ENCODE measurements at places on chromosomes 3 and 15.

DNA sequence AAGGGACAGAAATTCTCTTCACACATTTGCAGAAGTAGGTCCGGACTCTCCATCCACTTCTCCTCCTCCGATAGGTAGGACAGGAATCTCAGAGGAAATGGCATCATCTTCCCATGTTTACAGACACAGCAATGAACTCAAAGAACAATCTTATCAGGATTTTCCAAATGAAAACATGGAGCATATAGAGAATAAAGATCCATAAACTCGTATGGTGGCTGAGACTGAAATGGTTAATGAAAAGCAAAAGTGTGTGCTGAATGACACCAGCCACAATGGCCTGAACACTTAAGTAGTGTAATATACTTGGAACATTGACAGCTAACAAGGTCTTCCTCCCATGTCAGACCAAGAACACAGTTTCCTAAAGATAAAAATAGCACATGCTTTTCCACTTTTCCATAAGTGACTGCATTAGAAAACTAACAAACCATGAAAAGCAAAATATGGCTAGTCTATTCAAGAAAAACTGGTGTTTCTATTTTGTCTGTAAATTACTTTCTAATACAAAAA is 5.8 kb downstream of the CCRL2 start:
- no peak for DNase-seq

GRCh38 chr3:60509471-60509870 is 741.8 kb downstream of the FHIT start:
- no peak for DNase-seq

DNA sequence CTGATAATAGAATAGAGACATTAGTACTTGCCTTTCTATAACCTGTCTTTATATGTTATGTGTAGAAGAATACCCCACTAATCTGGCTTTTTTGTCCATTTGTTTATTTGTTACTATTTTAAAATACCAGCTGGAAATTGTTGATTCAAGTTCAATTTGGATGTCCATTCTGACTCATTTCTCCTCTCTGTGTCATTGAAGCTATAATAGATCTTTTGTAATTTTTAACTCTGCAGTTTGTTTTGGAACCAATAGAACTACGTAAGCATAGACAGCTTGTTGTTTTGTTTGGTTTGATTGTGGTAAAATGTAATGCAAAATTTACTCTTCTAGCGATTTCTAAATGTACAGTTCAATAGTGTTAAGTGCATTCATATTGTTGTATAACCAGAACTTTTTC is 390.4 kb downstream of the ZIC1 start:
- no peak for DNase-seq

DNA sequence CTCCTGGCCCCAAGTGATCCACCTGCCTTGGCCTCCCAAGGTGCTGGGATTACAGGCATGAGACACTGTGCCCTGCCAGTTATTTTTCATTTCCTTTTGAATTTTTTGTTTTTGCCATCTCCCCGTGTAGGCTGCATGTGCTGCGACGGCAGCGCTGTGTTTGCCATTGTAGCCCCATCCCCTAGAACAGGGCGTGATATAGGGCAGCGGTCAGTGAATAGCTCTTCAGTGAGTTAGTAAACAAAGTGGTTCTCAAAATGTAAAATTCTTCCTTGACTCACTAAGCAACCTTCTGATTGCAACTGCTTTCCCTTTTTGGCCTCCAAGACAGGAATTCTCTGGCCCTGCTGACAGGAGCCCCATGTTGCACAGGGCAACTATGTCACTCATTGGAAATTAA is 138.1 kb upstream of the CTDSPL start:
- no peak for DNase-seq

DNA sequence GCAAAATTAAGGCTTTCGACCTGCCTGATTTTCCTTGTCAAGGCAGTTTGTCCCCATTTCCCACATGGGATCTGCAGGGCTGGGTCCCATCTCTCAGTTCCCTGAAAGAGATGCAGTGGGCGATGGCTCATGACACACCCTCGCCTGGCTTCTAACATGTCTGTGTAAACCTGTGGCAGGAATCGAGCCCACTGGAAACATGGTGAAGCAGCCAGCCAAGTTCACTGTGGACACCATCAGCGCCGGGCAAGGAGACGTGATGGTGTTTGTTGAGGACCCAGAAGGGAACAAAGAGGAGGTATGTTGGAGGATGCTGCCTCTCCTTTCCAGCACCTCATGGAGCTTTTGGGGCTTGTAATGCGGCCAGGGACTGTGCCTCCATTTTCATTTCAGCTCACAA is 86.4 kb downstream of the FLNB start:
- no peak for DNase-seq

DNA sequence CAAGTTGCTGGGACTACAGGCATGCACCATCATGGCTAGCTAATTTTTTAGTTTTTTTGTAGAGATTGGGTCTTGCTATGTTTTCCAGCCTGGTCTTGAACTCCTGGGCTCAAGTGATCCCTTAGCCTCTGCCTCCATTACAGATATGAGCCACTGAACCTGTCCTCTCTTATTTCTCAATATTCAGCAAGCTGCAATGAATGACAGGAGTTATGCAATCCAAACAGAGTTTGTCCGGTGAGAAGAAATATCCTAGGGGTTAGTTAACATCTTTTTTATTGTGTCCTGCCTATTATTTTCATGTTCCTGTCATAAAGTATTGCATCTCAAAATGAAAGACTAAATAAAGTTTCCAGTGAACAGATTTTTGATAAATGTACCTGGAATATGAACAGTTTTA is 1161.4 kb downstream of the OTOL1 start:
- no peak for DNase-seq

DNA sequence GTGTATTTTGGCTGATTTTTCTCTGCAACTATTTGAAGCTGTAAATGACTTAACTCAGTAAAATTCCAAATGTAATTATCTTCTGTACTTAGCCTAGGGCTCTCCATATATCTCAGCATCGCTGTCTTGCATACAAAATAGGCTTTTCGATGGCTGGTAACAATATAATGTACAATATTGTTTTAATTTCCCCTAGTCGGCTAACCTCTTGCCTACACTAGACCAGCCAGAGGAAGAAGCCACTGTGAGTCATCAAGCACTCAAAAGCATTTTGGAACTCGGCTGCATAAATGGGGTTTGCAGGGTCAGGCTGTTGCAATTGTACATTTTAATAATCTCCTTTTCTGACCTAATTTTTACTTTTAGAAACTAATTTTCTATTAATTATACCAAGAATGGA is 583.8 kb downstream of the FOXP1 start:
- DNase-seq = no peak

DNA sequence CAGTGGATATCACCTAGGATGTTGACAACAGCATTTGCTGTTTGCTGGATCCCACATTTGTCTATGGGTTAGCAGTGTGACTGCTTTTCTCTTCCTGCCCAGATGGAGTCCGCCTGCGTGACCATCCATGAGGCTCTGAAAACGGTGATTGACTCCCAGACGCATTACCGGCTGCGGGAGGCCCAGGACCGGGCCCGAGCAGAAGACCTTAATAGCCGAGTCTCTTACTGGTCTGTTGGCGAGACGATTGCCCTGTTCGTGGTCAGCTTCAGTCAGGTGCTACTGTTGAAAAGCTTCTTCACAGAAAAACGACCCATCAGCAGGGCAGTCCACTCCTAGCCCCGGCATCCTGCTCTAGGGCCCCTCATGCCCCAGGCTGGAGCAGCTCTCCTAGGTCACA is 11.0 kb downstream of the TMED3 start:
- no peak for DNase-seq

- DNase-seq = no peak
Observed at GRCh38 chr15:48644827-48645557, 517 bp downstream of the FBN1 start.

- DNase-seq = no peak
Observed at GRCh38 chr3:194984622-194985021, 286.3 kb downstream of the XXYLT1 start.

GRCh38 chr3:176286476-176287085 is 910.7 kb downstream of the TBL1XR1 start:
- no peak for DNase-seq

- DNase-seq = peak; percentile 59
Observed at GRCh38 chr3:173371848-173372487, 25.6 kb upstream of the NLGN1 start.

- no peak for DNase-seq
Observed at GRCh38 chr15:70528270-70528706, 235.1 kb downstream of the UACA start.

DNA sequence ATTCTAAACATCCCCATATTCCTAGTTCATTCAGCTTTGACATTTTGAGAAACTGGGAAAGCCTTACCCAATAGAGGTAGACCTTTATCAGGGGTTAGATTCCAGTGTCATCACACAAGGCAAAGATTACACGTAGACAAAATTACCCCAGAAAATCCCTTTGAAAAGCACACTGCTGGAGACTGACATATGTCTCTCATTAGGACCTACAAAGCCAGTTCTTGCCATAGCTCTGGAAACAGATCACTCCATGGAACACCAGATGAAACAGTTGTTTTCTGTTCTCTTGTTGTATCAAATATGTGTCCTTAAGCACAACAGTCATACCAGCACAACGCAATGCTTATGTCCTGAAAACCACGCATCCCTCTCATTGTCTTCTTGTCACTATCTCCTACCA is 44.7 kb downstream of the RARB start:
- DNase-seq = no peak

DNA sequence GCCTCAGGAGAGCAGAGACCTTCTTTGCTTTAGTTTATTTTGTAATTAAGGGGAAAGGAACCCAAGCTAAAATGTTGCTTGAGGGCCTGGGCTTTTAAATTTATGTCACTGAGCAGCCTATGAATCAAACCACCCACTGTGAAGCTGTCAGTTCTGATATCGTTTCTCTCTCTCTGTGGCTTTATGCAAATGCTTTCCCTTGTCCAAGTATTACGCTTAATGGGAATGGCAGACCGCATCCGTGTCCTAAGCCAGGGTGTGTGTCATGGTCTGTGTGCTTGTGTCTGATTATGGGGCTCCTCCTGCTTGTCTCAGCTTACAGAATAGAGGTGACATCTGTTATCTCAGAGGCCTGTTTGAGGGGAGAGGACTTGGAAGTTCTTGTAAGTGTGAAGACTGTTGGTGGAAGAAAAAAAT is 82.4 kb downstream of the EBLN2 start:
- no peak for DNase-seq

DNA sequence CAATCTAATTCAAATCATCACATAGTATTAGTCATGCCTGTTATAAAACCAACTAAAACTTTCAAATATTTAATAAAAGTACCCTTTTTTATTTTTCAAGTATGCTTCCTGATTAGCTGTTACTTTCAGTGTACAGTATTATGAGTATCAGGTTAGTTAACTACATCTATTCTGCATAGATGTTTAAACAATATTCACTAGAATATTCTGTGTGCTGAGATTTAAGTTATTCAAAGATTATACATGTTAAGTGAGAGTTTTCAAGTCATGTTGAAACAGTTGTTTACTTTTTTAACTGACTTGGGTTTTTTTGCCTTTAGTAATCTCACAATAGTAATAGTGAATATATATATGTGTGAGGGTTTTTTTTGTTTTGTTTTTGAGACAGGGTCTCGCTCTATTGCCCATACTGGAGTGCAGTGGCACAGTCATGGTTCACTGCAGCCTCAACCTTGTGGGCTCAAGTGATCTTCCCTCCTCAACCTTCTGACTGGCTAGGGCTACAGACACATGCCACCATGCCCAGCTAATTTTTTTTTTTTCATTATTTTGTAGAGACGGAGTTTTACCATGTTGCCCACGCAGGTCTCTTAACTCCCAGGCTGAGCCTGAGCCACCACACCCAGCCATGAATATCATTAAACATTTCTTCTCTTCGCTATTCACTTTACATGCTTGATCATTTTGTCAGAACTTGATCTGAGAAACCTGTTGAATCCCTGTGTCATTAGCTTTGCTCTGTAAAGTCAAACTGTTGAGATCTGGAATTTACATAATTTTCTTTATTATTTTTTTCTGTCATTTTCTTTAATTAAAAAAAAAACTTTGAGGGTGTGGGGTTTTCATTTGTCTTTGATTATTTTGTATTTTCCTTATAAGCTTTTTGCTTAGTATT is 286.2 kb upstream of the UBE2E1 start:
- no peak for DNase-seq

DNA sequence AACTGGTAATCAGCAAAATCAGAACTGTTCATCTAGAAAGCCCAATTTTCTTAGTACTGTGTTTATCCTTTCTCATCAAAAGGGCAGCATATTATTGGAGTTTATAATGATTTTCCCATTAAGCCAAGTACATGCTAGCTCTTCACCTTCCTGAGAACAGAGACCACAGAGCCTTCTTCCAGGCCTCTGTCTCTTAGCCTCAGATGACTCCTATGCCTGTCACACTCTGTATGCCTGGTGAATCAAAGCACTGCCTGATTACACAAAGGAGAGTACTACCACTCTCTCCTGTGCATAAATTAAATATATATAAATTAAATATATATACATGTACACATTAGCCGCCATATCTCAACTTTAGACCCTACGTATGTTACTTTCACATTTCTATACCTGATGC is 636.1 kb downstream of the NTRK3 start:
- no peak for DNase-seq

DNA sequence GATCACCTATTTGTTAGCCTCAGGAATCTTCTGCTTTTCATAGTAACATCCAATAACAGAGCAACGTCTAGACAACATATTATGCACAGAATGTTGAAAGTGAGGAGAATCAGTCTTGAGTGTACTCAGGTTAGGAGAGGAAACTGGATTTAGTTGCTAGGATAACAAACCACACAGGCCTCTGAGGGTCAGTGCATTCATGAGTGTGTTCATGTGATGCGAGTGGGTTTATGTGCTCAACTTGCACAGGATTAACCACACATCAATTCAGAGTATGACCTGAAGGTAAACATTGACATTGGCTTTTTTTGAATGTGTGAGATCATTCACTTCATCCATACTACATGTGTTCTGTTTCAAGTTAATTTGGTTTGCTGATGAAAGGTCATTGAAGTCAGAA is 287.6 kb downstream of the DIPK2A start:
- DNase-seq = no peak

- no peak for DNase-seq
Observed at GRCh38 chr3:41464401-41464800, 265.1 kb downstream of the CTNNB1 start.

- no peak for DNase-seq
Observed at GRCh38 chr3:150302246-150302645, 105.9 kb upstream of the TSC22D2 start.

GRCh38 chr3:134809427-134810051 is 14.5 kb downstream of the EPHB1 start:
- no peak for DNase-seq

DNA sequence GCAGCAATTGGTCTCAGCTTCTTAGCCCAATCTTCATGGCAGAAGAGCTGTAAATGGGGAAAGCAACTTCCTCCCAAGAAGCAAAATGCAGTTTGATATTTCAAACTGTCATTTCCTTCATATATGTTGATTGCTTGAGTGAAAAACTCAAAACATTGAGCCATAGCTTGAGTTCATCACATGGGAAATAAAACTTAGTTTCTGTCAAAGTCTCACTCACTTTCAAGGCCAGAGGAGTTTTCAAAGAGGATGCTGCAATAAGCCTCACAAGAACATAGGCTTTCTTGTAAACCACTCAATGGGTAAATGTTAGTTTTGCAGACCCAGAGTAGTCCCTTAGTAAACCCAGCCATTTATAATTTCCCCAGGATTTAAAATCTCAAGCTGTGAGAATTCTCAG is 29.1 kb upstream of the SUCLG2 start:
- DNase-seq = no peak

Measured in NCI-H446 (cell line).